LHCN-M2 (cell line): ENCODE measurements at places on chromosomes 2 and 18. TPM values are rescaled to one million over a fixed set of nuclear protein-coding genes. Genes with fewer than 3 reads are reported as not detected.

HS6ST1 gene
- total RNA-seq = 13.6 and 15.6 TPM in 2 replicates

GRCh38 chr2:31729442-31730092, 148.8 kb upstream of the SRD5A2 start:
- peak; percentile 26 for DNase-seq

DYNAP gene
- total RNA-seq = not detected in 2 replicates

DNA sequence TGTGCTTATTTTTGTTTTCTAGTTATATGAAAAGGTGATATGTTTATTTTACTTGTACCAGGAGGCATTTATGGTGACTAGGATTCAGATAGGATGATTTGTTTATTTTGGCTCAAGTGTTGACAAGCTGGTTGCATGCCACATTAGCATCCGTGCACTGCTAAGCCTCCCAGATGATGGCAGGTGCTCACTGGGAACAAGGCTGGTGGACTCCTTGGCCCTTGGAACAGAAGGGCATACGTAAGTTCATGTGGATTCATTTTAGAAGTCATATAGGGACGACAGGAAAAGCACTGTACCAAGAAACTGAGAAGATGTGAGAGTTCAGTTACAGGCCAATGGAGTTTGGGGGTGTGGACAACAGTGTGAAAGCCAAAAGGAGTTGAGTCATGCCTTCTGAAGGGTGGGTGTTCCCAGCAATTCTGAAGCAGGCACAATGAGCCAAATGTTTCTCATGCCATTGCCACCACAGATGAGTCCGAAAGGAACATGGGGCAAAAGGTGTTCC, 166.2 kb downstream of the PHLPP1 start:
- peak; percentile 96 for DNase-seq

- DNase-seq = peak; percentile 13
Measured at GRCh38 chr2:165593081-165593480, 123.6 kb downstream of the CSRNP3 start.

DNA sequence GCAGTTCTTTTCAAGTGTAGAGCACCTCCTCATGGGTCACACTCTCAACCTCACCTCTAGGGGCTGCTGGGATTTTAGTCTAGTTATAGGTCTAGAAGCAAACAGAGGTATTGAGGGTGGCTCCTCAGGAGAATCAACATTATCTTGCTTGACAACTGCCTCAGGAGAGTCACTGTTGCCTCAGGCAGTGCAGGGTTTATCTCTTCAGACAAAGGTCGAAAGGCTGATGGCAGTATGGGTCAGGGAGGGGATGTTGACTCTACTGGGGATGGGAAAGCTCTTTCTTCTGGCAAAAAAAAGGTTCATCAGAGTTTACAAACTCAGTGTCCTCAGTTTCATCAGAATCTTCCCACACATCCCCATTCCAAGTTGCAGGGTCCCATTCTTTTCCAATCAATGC, 24.0 kb downstream of the DTNA start:
- DNase-seq = no peak

CPO gene
- total RNA-seq = not detected in 2 replicates

CTAGE1 gene
- not detected in 2 replicates for total RNA-seq

DNA sequence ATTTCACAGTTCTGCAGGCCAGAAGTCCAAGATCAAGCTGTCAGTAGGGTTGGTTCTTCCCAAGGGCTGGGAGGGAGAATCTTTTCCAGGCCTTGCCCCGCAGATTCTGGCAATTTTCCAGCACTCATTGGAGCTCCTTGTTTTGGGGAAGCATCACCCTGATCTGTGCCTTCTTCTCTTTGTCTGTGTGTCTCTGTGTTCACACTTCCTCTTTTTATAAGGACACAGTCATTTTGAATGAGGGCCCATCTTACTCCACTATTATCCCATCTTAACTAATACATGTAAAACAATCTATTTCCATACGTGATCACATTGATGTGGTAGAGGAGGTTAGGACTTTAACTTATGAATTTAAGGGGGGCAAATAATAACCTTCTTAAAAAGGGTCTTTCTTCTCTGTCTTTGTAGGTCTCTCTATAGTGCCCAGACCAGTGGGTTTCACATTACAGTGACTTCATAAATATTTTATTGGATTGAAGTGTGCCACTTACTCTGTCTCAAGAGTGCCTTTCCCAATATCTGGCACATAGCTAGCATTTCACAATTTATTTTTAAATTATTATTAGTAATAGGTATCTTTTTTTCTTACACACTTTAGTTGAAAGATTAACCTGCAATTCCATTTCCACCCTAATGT, 68.9 kb upstream of the CBLN2 start:
- no peak for DNase-seq

DNA sequence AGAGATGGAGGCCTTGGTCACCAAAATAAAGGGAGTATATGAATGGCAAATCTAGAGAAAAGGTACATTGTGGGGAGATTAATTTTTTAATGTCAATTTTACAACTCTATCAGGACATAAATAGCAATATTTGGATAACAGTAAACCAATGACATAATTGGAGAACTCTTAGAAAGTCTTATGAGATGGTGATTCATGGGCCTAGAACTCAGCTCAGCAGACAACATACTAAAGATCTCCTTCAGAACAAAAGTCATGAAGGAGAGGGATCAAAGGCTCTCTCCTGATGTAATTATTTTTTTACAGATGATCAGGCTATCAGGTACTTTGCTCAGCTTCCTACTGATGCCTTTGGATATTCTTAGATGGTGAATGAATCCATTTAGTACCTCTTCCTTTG, 90.0 kb downstream of the CRACDL start:
- no peak for DNase-seq

- no peak for DNase-seq
Measured at GRCh38 chr2:105827351-105828096, 82.8 kb downstream of the NCK2 start.

- peak; percentile 82 for DNase-seq
Measured at GRCh38 chr2:223108351-223109050, 56.5 kb downstream of the KCNE4 start.

LOXL3 gene
- total RNA-seq = 9.9 and 11.7 TPM in 2 replicates

- peak; percentile 5 for DNase-seq
Measured at GRCh38 chr18:6661692-6662415, 67.7 kb upstream of the ARHGAP28 start.

DNA sequence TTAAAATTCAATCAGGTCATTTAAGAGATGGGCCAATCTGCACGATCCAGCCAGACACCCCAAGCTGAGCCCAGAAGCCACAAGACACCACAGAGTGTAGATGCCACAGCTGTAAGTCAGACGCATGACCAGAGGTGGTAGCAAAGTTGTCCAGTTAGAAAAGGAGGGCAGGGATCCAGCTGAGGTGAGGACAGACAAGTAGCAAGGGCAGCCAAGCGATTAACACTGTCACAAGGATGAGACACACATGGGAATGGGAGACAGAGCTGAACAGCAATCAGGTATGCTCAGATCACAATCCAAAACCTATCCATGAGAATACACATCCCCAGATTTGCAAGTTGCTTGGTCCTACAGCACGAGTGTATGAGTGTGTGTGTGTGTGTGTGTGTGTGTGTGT, 143.4 kb upstream of the STK17B start:
- peak; percentile 80 for DNase-seq

GRCh38 chr18:35455926-35456763, 41.6 kb downstream of the INO80C start:
- DNase-seq = peak; percentile 39

DNA sequence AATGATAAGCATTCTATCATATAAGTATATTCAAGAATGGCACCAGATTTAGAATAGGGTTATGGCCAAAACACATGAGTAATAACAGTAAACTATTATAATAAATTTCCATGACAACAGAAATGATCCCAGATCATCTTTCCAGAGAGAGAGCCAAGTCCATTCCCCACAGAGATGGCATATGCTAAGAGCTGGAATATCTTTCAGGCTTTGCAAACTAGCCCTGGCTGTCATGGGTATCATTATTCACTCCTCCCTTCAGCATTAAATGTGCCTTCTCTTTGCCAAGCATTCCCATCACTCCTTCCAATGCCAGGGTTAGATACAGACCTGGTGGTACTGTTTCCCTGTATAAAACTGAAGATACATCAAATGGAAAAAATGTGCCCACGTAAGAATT, 10.9 kb downstream of the FEZ2 start:
- peak; percentile 59 for DNase-seq
